AG09309 (cell line): ENCODE measurements at places on chromosomes 12 and 14.

DNA sequence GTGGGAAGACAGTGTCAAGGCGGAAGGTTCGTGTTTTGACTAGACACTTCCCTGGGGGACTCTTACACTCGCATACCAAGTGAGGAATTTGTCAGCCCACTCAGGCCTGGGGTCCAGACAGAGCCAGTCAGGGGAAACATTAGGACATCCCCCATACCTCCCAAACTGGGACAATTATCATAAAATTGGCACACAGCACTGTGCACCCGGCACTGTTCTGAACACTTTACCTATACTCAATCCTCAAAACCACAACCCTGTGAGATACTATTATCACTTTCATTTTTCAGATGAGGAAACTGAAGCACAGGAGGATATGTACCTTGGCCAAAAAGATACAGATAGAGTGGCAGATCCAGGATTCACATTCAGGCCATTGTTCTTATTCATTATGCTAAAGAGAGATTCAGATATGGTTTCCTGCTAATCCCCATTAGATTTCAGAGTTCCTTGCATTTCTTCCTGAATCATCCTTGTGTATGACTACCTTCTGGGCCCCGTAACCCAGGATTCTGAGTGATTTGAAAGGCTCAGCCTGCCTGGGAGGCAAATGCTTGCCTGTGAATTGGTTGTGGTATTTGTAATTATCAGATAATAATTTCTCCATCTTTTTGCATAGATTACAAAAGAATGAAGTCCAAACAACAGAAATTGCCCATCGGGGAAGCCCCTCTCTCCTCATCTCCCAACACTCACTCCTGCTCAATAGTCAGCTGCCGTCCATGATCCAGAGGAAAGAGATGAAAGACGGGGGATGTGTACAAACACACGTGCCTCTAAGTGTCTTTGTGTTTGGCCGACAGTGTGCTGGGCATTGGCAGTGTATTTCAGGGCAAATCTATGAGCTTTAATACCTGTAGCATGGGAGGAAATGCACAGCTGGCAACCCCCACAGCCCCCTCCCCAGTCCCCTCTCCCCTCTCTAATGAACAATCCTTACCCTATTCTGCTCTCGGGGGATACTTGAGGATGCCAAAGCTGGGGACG is 4.6 kb downstream of the TAC3 start:
- DNase-seq: no peak

DNA sequence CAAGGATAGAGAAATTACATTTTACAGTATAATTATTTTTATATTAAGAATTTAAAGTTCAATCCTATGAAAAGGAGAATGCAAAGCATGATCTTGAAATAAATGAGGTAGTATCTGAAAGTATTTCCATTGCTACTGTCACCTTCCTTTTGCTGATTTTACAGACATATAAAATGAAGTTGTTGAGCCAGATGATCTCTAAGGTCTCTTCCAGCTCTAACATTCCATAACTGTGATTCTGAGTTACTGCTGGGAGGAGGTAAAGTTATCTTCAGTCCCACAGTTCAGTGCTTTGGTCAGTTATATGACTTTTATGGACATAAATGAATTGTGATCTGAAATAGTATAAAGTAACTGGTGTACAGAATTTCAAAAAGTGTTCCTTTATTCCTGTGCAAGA is 52.8 kb downstream of the SLC38A6 start:
- DNase-seq: peak; percentile 40

GRCh38 chr12:56333197-56333678 is 562 bp downstream of the PAN2 start:
- DNase-seq: no peak

GRCh38 chr14:101290611-101291010 is 270.7 kb upstream of the DIO3 start:
- DNase-seq: no peak

- no peak for DNase-seq
These were observed 211.9 kb upstream of the ARHGAP5 start for GRCh38 chr14:31864937-31865855.

DNA sequence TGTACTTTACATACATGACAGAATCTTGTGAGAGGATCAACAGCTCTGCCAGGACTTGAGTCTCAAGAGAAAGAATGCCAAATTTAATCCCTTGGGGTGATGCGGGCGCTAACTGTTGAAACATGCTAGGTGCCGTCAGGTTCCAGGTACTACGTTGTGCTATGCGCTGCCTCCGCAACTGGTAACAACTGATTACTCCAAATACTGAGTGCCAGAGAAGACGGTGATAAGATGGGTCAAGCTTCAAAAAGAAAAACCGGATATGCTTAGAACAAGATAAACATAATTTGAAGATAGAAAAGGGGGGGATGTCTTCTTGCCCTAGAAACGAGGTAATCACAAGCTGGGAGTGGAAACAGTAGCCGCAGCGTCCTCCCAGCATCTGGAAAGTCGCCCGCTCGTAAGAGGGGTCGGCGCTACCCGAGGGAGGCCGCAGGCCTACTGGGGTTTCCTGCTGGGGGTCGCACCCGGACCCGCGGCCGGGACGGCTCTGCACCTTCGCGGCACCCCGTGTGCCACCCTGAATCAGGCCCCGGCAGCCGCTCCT is 678 bp downstream of the ZBTB25 start:
- no peak for DNase-seq

DNA sequence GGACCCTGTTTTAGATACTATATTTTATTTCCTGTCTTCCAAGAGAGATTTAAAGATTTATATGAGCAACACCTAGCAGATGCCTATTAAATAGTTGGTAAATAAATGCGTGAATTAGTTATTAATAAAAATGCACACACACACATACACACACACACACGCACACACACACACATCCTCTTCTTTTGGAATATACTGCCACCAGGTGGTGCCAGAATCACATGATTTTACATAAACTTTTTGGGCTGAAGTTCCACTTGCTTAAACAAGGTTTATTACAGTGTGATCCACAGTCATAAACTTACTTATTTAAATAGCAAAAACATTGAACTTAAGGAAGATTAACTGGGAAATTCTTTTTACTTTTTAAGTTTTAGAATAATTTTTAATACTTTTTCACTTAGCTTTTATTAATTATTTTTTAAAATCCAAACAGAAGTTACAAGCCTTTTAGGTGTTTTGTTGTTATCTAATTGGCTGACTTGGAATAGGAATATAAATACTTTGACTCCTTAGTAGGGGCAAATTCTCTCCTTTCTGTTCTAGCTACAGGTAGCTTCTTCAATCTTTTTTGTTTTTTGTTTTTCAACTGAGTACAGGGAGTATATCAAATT is 17.5 kb downstream of the RAD51B start:
- peak; percentile 61 for DNase-seq
